ENCODE measurements at places on chromosomes 2 and 18. TPM values are rescaled to one million over a fixed set of nuclear protein-coding genes. Genes with fewer than 3 reads are reported as not detected.

GRCh38 chr2:168928113-168928831 lies 27.2 kb downstream of the G6PC2 start:
- no peak overlapping the region for H3K27ac ChIP-seq
- H3K36me3 ChIP-seq: no peaks in the 10 kb centered on the region
- no peaks in the 10 kb centered on the region for H3K4me1 ChIP-seq
- no peak overlapping the region for H3K4me3 ChIP-seq

POTEI gene
- not detected for total RNA-seq

- H3K27me3 ChIP-seq: no peaks in the 10 kb centered on the region
- no peak overlapping the region for H3K4me3 ChIP-seq
- no peak for DNase-seq
- no peak overlapping the region for H3K27ac ChIP-seq
- H3K36me3 ChIP-seq: no peaks in the 10 kb centered on the region
Observed at GRCh38 chr2:172062402-172063004, 22.8 kb upstream of the DLX1 start.

DNA sequence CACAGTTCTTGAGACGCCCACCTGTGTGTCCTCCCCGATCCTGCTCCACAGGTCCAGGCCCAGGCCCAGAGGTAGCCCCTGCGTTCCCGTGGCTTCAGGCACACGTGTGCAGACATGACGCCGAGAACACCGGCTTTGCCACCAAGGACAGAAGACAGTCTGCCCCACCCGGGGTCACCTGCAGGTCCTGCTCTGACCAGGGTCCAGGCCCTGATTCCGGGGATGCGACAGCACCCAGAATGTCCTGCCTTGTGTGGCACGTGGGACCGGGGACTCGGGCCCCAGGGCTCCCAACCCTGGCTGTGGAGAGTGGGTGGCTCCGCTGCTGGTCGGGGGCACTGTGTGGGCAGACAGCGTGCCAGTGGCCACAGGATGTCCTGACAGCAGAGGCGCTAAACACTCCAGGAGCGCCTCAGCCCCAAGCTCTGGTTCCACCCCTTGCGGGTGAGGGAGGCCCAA lies 36.9 kb downstream of the ADI1 start:
- no peak for DNase-seq
- H3K27ac ChIP-seq: no peak overlapping the region
- no peaks in the 10 kb centered on the region for H3K27me3 ChIP-seq
- no peak overlapping the region for H3K4me3 ChIP-seq
- no peaks in the 10 kb centered on the region for H3K36me3 ChIP-seq
- no peaks in the 10 kb centered on the region for H3K4me1 ChIP-seq

DNA sequence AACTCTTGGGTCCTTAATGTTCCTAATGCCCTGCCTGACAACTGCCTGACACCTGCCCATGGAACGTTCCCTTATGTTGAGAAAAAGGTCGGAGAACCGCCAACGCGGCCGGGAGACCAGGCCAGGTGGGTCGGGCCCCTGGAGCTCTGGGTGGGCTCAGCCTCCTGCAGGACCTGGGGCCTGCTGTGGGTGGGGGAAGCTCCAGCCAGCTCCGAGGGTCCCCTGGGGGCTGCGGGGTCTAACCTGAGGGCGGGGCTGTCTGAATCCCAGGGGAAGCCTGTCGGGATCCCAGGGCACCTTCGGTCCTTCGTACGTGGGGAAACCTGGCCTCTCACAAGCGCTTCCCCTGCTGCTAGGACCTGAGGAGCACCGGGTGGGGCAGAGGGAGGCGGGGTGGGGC lies 296.0 kb downstream of the NDUFA10 start:
- no peaks in the 10 kb centered on the region for H3K36me3 ChIP-seq
- H3K27ac ChIP-seq: no peak overlapping the region
- no peak overlapping the region for H3K4me3 ChIP-seq
- no peak for DNase-seq
- no peaks in the 10 kb centered on the region for H3K4me1 ChIP-seq
- no peaks in the 10 kb centered on the region for H3K27me3 ChIP-seq

DNA sequence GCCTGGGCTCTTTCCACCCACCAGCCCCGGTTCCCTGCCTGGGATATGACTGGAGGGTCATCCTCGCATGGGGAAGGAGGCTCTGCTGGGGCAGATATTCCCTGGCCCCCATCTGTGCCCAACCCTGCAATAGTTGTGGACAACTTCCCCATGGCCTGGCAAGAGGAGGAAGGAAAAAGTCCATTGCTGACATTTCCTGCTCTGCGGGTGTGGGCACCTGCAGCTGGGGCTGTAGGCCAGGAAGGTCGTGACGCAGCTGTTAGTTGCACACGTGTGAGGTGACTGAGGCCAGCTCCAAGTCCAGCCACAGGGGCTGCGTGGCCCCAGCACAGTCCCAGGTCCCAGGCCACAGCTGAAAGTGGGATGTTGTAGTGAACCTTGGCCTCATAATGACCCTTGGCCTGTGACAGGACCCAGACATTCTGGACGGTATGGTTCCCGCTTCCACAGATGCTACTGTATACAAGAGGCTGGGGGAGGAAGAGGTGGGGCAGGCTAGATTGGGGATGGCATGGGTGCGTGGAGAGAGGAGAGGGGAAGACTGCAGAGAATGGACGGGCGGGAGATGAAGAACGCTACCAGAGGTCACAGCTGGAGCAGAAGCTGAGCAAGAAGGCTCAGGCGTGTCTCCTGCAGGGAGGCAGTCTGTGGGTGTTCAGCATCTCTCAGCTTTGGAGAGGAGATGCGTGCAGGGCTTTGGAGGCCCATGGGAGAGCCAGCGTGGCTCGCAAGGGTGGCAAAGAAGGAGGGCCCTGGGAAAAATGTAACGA lies 22.1 kb downstream of the OTOF start:
- DNase-seq: no peak
- H3K27ac ChIP-seq: no peak overlapping the region
- no peaks in the 10 kb centered on the region for H3K4me1 ChIP-seq
- no peaks in the 10 kb centered on the region for H3K27me3 ChIP-seq

DNA sequence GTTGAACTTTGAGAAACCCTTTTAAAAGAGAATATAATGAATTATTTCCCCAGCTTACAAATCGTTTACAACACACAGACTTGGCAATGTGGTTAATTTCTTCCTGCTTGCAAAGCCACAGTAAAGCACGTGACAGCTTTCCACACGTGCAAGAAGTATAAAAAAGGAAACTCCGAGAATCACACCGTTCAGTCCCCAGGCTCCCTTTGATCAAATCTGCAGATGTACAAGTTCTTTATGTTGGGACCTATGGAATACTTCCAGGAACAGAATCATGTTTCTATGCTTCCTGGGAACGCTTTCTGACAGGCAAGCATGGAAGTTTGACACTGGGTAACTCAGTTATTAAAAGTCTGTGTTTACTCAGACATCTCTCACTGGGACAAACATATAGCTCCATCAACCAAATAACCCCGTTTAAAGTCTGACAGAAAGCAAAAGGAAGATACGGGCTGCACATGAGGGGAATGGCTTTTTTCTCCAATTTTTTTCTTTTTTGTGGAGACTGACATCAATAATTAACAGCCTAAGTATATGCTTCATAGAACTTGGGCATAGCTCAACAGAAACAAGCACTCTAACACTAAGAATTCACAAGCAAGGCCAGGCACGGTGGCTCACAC lies 134.8 kb downstream of the EIPR1 start:
- peak; percentile 54 for DNase-seq
- no peak overlapping the region for H3K4me3 ChIP-seq
- no peaks in the 10 kb centered on the region for H3K36me3 ChIP-seq
- no peaks in the 10 kb centered on the region for H3K27me3 ChIP-seq
- no peak overlapping the region for H3K27ac ChIP-seq

- no peak overlapping the region for H3K4me3 ChIP-seq
- peaks cover 5% of the 10 kb centered on the region for H3K36me3 ChIP-seq
- no peaks in the 10 kb centered on the region for H3K27me3 ChIP-seq
- no peak overlapping the region for H3K27ac ChIP-seq
- no peak for DNase-seq
Observed at GRCh38 chr2:201402651-201403562, 45.8 kb upstream of the FLACC1 start.

GRCh38 chr2:214904634-214905033 lies 95.2 kb upstream of the BARD1 start:
- no peak for DNase-seq
- H3K36me3 ChIP-seq: no peaks in the 10 kb centered on the region
- no peak overlapping the region for H3K4me3 ChIP-seq
- no peak overlapping the region for H3K27ac ChIP-seq
- no peaks in the 10 kb centered on the region for H3K4me1 ChIP-seq

DNA sequence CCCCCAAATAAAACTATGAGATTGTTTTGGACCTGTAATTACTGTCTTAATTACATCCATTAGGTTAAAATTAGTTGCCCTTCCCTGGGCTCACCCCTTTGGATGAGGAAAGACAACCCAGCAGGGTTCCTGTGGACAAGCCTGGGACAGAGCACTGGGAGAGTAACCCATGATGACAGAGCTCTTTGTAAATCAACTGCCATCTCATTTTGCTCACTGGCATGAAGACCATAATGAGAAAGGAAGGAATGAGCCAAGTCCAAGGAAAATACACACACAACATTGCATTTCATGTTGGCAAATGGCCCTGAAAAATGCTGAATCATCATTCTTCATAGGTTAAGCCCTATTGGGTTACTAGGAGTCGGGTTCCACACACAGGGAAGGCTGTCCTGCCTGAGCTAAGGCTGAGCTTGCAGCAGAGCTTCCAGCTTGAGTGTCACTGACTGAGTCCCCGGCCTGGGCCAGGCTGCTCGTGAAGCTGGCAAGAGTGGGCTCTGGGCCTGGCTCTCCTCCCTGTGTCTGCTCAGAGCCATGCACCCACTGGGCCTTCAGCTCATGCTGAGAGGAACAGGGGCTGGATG lies 94.1 kb upstream of the ACAA2 start:
- DNase-seq: no peak
- no peaks in the 10 kb centered on the region for H3K4me1 ChIP-seq
- no peak overlapping the region for H3K4me3 ChIP-seq
- H3K27me3 ChIP-seq: no peaks in the 10 kb centered on the region
- H3K27ac ChIP-seq: no peak overlapping the region

GRCh38 chr18:26419746-26420145 lies 128.6 kb downstream of the KCTD1 start:
- H3K27ac ChIP-seq: no peak overlapping the region
- H3K36me3 ChIP-seq: no peaks in the 10 kb centered on the region
- no peak overlapping the region for H3K4me3 ChIP-seq

DNA sequence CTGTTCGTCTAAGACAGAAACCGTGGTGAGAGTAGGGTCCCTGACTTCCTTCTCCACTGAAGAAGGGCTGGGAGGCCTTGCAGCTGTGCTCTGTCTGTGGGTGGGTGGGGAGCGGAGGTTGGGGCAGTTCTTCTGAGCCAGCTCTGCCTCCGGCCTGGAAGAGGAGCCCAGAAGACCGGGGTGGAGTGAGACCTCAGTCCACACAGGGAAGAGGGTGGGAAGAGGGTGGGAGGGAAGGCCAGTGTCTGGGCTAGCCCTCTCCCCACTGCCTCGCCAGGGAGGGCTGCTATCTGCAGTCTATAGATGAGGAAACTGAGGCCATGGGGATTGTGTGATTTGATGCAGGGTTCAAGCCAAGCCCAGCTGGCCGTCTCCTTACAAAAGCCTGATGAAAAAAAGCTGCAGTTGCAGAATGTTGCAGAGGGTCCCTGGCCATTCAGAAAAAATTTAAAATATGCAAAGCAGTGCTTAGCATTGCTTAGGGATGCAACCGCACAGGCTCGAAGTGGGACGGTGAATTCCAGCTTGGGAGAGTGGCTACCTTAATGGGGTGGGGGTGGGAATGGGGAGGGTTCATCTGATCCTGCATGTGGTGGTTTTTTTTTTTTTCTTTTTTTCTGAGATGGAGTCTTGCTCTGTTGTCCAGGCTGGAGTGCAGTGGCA lies 181.6 kb upstream of the HS6ST1 start:
- H3K27me3 ChIP-seq: no peaks in the 10 kb centered on the region
- H3K4me3 ChIP-seq: no peak overlapping the region
- no peaks in the 10 kb centered on the region for H3K36me3 ChIP-seq
- H3K27ac ChIP-seq: no peak overlapping the region
- DNase-seq: no peak

DNA sequence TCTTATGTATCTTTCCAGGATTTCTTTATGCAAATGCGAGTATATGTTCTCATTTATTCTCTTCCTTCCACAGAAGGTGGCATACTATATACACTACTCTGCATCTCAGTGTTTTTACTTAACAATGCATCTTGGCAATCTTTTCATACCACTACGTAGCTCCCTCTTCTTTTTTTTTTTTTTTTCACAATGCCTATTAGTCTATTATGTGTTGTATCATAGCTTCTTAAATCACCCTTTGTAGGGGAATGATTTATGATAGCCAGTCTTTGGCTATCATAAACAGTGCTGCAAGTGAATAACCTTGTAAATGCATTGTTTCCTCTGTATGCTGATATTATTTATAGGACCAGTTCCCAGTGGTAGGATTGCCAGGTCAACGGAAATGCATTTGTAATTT lies 204.2 kb downstream of the BABAM2 start:
- no peak overlapping the region for H3K4me3 ChIP-seq
- no peak for DNase-seq
- H3K4me1 ChIP-seq: no peaks in the 10 kb centered on the region
- H3K27ac ChIP-seq: no peak overlapping the region

GRCh38 chr2:134146161-134146560 lies 107.7 kb upstream of the MGAT5 start:
- no peak overlapping the region for H3K4me3 ChIP-seq
- no peaks in the 10 kb centered on the region for H3K36me3 ChIP-seq
- no peak for DNase-seq
- H3K27ac ChIP-seq: no peak overlapping the region
- no peaks in the 10 kb centered on the region for H3K27me3 ChIP-seq

All from CD8-positive, alpha-beta memory T cell (primary cell).